ENCODE measurements at places on chromosomes 3 and 15.

DNA sequence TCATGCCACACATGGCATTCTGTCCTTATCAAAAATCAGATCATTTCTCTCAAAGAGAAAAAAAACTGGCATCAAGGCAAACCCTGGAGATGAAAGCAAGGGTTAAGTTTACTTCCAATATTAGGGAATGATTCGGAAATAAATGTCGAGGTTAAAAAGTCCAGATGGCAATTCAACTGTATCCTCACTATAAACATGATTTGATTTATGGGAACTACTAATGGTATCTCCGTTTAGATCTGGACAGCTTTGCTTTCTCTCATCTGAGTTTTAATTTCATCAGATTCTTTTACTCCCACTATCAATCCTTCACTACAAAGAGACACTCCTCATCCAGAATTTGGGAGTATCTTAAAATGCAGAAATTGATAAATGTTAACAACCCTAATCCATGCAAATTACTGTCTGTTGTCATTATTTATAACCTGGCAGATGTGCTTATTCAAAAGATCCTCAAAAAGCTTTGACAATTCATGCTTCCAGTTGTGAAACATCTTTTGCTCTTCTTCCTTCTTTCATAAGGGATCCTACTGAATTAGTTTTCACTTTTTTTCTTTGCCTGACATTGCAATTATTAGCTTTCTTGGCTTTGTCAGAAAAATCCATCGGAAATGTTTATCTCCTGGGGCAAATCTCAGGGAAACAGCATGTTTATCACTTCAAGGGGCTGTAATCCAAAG, 903.2 kb downstream of the MCTP2 start:
- DNase-seq, result no peak

GRCh38 chr3:177321819-177322218, 124.5 kb upstream of the TBL1XR1 start:
- DNase-seq, result no peak

GRCh38 chr3:80643421-80643820, 875.6 kb upstream of the ROBO1 start:
- DNase-seq, result no peak

- no peak for DNase-seq
Observed at GRCh38 chr15:91140601-91141000, 40.5 kb downstream of the SV2B start.

- DNase-seq, result no peak
Observed at GRCh38 chr3:60146121-60146520, 1096.3 kb upstream of the CFAP20DC start.

DNA sequence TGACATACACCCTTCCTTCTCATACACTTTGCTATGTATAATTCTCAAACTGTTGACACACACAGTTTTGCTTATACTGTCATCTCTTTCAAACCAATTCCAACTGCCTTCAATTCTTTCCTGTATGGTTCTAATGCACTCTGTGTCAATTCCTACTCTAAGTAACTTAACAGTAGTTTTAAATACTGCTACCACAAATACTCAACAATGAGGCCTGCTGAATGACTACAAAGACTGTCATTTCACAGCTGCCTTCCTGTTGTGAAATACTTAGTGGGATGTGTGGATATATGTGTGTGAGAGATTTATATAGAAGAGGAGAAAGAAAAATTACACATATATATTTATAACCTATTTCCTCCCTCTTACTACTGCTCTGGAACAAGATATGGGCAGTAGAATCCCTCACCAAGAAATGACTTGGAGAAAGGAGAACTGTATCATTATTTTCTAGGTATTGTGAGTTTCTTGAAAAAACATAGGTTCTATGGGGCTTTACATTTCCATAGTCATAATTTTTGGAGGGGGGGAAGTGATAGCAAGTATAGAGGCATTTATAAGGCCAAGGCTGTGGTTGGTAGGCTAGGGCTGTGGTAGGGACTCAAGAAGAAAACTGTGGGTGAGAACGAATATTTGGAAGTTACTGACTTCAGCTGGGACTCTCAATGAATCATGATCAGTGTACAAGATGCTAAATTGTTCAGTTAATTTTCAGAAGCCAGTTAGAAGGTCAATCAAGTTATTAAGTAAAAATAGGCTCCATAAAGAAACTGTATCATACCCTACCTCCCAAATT, 88.7 kb downstream of the ANKRD28 start:
- DNase-seq, result no peak

- no peak for DNase-seq
Observed at GRCh38 chr3:45008117-45008516, 18.0 kb upstream of the CLEC3B start.

- no peak for DNase-seq
Observed at GRCh38 chr3:126291537-126291936, 65.7 kb downstream of the KLF15 start.

- no peak for DNase-seq
Observed at GRCh38 chr15:87682527-87682926, 574.0 kb downstream of the NTRK3 start.

DNA sequence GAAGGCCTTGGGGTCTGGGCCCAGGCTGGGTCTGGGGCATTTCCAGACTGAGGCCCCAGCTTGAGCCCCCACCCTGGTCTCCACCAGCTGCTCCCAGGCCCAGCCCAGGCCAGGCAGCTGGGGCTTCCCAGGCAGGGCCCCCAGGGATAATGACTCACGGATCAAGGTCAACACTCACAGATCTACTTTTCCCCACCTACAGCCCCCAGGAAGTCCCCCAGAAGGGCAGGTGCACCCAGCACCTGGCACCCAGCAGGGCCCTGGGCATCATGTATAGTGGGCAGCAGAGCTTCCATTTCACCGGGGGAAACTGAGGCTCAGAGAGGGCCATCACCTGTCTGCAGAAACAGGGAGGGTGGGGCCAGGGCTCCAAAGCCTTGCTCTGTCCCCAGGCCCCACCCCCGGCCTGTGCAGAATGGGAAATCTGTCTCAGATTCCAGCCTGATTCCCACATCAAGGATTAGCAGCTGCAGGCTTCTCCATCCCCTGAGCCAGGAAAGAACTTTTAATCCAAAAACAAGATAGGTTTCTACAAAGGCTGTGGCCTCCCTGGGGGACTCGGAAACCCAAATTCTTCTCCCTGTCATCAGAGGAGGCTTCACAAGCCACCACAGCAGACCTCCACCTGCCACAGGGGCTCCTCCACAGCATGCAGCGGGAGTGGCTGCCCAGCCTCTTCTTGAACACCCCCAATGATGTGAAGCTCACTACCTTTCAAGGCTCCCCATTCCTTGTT, 49.8 kb downstream of the IQSEC1 start:
- DNase-seq, result peak; percentile 23

- DNase-seq, result no peak
Observed at GRCh38 chr15:84772467-84772866, 24.1 kb downstream of the ZNF592 start.

GRCh38 chr15:43232289-43232874, 11.6 kb upstream of the EPB42 start:
- no peak for DNase-seq
